ENCODE measurements at places on chromosomes 7 and 10.

DNA sequence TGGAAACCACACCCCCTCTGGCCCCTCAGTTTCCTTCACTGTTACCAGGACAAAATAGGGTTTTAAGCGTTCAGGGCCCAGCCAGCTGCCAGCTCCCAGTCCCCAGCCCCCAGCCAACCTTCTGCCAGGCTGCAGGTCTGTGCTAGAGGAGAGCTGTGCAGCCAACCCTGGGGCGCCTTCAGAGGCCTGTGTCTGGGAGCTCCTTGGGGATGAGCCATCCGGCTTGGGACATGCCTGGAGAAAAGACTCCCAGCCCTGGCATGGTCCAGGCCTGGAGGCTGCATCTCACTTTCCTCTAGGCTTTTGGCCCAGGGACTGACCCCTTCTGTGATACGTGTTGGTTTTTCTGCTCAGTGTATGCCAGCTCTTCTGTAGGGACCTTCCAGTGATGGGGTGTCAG is 487.6 kb upstream of the MGMT start:
- no peak for DNase-seq

DNA sequence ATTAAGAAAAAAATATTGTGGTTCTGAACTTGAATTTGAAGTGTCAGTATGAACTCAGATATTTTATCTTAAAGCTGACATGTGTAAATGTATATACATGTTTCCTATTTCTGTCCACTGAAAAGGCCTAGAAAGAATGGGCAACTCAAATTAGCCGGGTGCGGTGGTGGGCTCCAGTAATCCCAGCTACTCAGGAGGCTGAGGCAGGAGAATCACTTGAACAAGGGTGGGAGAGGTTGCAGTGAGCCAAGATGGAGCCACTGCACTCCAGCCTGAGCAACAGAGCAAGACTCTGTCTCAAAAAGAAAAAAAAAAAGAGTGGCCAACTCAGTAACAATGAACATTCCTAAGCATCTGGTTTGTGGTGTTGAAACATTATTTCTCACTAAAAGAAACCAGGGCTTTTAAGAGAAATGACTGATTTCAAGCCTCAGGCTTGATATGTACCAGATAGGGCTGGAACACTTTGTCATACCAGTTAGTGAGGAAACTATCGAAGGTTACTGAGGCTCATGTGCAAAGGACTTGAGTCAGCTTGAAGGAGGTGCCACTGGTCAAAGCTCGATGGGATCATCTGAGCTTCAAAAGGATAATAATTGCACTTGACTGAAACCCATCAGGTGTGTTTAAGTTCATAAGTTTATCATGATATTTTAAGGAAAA is 40.5 kb downstream of the AOAH start:
- no peak for DNase-seq

DNA sequence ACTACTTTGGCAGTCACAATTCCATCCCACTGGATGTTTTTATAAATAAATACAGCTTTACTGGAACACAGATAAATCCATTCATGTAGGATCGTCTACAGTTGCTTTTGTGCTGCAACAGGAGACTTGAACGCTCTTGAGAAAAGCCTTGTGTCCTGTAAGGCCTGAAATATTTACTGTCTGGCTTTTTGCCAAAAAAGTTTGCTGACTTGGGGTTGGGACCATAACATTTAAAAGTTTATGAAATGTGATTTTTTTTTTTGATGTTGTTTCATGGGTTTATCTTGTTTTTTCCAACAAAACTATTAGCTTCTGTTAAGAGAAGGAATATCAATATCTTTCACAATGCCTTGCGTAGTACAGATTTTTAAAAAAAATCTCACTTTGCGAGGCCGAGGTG is 71.1 kb upstream of the MINDY3 start:
- DNase-seq, result no peak

- DNase-seq, result no peak
Observed at GRCh38 chr7:78609281-78609680, 810.7 kb downstream of the PHTF2 start.

- no peak for DNase-seq
Observed at GRCh38 chr7:50637725-50638643, 72.8 kb upstream of the DDC start.

DNA sequence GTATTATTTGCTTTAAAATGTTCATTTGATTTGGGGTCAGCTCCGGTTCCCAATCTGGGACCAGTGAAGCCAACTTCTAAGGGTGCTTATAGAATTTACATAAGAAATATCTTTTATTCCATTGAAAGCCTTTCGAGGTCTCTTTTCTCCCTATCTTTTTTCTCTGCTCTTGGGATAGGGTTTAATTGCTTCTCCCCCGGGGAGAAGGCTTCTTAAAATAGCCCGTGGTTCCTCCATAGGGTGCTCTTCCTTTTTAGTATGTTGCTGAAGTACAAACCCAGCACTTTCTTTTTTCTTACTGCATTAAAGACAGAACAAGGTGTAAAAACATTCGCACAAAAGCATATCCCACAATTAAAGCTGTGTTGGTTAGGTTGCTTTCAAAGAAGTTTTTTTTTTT is 107.5 kb downstream of the POU6F2 start:
- no peak for DNase-seq

- no peak for DNase-seq
Observed at GRCh38 chr7:104998040-104998752, 15.8 kb upstream of the KMT2E start.

DNA sequence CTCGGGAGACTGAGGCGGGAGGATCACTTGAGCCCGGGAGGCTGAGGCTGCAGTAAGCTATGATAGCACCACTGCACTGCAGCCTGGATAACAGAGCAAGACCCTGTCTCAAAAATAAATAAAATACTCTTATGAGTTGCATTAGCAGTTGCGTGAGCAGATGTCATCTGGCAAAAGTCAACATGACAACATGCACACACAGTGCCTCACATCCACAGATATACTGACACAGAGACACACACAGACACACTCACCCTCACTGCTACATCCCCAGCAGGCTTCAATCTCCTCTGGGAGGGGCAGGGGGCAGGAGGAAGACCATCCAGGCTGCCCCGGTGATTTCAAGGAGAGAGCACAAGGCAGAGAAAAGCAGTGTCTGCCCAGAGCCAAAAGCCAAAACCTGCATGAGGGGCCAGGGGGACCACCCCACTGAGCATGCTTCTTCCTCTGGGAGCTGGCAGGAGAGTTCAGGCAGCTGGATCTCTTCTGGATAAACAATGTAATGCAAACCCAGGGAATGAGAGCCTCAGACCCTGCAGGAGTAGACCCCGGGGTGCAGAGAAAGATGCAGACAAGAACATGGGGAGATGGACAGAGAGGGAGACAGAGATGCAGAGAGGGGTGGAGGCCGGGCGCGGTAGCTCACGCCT is 9.6 kb upstream of the ELN start:
- no peak for DNase-seq

DNA sequence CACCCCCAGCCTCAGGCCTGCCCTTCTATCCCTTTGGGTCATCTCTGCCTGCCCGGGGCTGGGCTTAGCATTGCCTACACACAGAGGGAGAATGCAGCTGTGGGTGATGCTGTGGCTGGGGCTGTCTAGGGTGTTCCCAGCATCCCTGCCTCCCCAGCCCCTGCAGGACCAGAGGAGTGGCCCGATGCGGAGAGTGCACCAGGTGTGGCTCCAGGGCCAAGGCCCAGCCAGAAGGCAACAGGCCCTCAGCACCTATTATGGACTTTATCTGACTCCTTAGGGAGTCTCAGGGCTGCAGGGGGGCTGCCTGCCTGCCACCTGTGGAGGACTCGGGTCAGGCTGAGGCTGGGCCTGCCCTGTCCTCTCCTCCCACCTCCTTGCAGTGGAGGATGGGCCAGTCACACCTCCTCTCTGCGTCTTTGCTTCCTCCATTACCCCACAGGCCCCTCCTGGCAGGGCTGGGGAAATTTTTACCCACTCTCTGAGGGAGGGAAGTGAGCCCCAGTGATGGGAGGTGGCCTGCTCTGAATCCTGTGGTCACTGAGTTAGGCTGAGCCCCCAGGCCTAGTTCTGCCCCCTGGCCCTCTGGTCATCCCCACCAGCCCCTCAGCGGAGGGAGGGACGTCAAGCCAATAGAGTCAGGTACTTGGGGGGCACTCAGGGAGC is 92.9 kb upstream of the PCBD1 start:
- no peak for DNase-seq

DNA sequence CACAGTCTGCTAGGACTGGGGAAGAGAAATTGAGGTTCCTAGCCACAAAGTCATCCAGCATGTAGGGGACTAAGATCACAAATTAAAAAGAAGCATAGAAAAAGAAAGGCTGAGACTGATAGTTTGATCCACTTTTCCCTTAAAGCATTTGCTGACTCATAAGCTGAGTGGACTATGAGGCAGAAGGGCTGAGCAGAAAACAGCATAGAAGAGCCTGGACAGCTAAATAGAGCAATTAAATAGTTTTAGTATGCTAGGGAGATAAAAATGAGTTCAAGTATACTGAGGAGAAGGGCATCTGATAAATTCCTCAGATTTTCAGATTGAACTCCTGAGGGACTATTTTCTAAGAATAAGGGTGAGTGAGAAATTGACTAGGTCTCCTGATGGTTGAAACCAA is 155.9 kb upstream of the EGR2 start:
- DNase-seq, result no peak

GRCh38 chr10:21279217-21279575 is 246.3 kb downstream of the SKIDA1 start:
- DNase-seq, result no peak

All from hippocampal formation (tissue), 2 donors.